Activated naive CD8-positive, alpha-beta T cell treated with anti-CD3 and anti-CD28 coated beads, Interleukin-2, amount 10 ng/mL, durations not matched to agents 7 days and 5 days (primary cell): ENCODE measurements at places on chromosomes 1 and 21.

DNA sequence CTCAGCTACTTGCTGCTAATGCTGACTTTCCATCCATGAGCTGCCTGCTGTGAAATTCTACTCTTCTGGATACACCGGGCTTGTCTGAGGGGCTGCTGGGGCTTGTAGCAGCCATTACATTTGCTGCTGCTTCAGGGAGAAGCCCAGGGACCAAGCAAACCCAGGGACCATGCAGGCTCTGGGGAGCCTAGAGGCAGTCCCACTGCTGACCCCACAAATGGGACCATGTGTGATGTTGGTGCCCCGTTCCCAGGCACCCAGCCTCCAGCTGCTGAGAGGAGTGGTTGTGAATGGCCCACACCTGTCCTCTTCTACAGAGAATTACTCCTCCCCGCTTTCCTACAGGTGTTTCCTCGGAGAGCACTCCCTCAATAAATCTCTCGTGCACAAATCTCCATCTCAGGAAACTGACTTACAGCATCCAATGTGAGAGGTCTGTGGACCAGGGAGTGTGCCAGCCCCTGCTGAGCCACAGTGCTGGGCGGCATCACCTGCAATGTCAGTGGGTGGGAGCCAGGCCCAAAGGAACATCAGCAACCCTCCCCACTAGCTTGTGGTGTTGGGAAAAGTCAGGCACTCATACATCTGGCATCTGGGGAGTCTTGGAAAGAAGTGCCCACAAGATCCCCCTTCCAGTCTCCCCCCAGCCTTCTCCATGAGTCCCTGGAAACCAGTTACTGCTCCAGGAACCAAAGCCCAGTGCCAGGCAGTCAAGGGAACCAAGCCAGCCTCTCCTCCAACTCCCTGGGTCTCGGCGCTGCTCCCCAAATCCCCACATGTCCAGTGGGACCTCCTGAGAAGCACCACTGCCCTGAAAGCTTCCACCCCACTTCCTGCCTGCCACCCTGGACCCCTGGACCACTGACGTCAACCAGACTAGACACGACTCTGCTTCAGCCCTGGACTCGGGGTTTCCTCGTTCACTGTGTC is 65.1 kb downstream of the TCP10L start:
- DNase-seq = no peak
- no peak overlapping the region for H3K4me3 ChIP-seq
- H3K4me1 ChIP-seq = no peaks in the 10 kb centered on the region

DNA sequence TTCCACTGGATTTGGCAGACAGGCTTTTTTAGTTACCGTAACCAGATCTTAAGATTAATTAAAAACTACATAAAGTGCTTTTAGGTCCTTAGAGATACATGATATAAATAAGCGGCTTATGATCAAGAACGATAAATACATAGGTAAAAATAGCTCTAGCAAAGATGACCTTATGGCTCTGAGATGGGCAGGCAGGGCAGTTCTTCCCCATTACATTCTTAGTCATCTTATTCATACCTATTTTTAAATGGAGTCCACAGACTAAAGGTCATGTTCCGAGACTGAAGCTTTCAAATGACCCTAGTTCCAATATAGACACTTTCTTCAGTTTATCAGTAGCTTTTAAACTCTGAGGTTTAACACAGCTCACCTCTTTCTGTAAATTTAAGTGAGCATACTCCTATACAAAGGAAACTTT is 4.3 kb downstream of the MCL1 start:
- H3K4me1 ChIP-seq = peaks cover 44% of the 10 kb centered on the region
- no peaks in the 10 kb centered on the region for H3K27me3 ChIP-seq
- H3K36me3 ChIP-seq = peaks cover 74% of the 10 kb centered on the region
- peak overlapping the region; percentile 95 for H3K27ac ChIP-seq
- DNase-seq = no peak

- H3K4me3 ChIP-seq = no peak overlapping the region
- peaks cover 5% of the 10 kb centered on the region for H3K27me3 ChIP-seq
- H3K4me1 ChIP-seq = no peaks in the 10 kb centered on the region
- DNase-seq = no peak
- H3K27ac ChIP-seq = no peak overlapping the region
These were observed 188.9 kb downstream of the ZNF648 start for GRCh38 chr1:181872562-181872961.

DNA sequence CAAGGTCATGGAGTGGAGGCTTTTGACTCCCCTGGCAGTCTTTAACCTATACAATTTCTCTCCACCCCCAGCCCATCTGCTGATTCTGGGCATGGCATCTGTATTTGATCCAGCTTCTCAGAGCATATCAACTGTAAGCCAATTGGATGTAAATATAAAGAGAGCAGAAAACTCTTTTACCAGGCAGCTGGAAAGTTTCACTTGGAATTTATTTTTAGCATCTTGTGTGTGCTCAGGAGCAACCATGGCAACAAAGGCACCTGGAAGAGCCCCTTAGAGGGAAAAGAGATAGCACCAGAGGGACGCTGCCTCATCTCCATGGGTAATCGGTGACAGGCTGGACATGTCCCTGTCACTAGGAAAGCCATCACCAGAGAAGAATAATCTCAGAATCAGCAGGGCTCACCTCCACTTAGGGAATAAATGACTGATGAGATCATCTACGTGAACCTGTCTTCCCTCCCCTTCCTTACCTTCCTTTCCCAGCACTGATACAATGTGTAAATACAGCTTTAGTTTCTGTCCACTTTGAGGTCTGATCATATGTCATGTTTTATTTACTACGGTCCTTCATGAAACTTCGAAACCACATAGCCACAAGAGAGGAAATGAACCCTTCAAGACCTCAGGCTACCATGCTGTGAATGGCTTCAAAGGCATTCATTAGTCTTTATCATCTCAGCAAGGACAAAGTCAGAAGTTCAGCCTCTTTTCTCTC is 25.3 kb upstream of the SIPA1L2 start:
- DNase-seq = no peak
- H3K27ac ChIP-seq = no peak overlapping the region
- H3K27me3 ChIP-seq = peaks cover 55% of the 10 kb centered on the region
- H3K4me3 ChIP-seq = no peak overlapping the region

DNA sequence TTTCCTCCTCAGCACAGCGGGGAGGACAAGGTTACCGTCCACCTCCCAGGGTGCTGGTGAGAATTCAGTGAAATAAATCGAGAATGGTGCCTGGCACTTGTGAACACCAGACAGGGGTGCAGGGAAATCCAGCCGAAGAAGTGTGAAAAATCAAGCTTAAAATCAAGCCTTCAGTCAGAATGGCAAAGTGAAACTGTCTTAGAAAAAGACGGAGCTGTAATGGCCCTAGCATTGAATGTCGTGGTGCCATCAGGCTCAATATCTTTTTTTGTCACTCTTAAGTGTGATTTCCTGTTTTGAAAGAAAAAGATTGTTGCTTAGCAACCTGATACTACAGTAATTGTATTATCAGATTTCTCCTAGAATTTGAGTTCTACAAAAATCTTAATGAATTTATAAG is 22.1 kb downstream of the EDARADD start:
- DNase-seq = no peak
- H3K4me1 ChIP-seq = peaks cover 4% of the 10 kb centered on the region
- H3K4me3 ChIP-seq = peak overlapping the region; percentile 24
- peak overlapping the region; percentile 65 for H3K27ac ChIP-seq
- H3K27me3 ChIP-seq = peaks cover 5% of the 10 kb centered on the region
- H3K36me3 ChIP-seq = no peaks in the 10 kb centered on the region
